ENCODE measurements at places on chromosomes 3 and 15. TPM values are rescaled to one million over a fixed set of nuclear protein-coding genes. Genes with fewer than 3 reads are reported as not detected.

The COPS2 gene
- total RNA-seq, result 71.8 TPM

The IGSF10 gene
- 0.55 TPM for total RNA-seq

The GABRR3 gene
- total RNA-seq, result not detected

The OIP5 gene
- 23.9 TPM for total RNA-seq

The GABRG3 gene
- not detected for total RNA-seq

DNA sequence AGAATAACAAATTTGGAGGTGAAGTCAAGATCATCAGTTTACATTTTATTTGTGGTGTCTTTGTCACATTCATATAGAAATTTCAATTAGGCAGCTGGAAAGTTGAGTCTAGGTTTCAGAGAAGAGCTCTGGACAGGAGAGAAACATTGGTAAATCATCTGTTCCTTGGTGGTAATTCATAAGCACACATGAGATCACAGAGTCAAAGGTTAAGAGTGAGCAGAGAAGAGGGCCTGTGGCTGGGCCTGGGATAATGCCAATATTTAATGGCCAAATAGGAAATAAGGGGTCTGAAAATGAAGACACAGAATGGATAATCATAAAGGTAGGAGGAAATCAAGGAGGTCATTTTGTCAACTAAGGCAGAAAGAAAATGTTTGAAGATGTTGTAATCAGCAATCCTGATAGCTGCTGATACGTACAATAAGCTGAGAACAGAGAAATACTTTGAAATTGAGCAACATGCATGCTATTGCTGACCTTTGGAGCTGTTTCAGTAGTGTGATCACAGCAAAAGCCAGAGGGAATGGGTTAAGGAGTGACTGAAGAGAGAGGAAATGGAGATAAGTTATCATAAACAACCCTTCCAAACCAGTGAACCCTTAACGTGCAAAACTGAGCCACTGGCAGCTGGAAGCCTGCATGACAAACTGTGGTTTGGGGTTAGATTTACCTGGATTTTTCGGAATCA is 692.8 kb downstream of the AGBL1 start:
- H3K4me3 ChIP-seq, result no peak overlapping the region
- H3K36me3 ChIP-seq, result no peaks in the 10 kb centered on the region
- no peaks in the 10 kb centered on the region for H3K27me3 ChIP-seq
- H3K27ac ChIP-seq, result no peak overlapping the region
- H3K4me1 ChIP-seq, result no peaks in the 10 kb centered on the region
- DNase-seq, result no peak

GRCh38 chr3:183386651-183387050 is 41.8 kb downstream of the MCF2L2 start:
- no peaks in the 10 kb centered on the region for H3K27me3 ChIP-seq
- no peak for DNase-seq
- no peaks in the 10 kb centered on the region for H3K36me3 ChIP-seq
- H3K4me3 ChIP-seq, result no peak overlapping the region
- H3K4me1 ChIP-seq, result peaks cover 20% of the 10 kb centered on the region

- no peaks in the 10 kb centered on the region for H3K27me3 ChIP-seq
- DNase-seq, result no peak
- no peak overlapping the region for H3K4me3 ChIP-seq
- no peaks in the 10 kb centered on the region for H3K36me3 ChIP-seq
- H3K4me1 ChIP-seq, result no peaks in the 10 kb centered on the region
Measured at GRCh38 chr15:43954181-43954621, 127.4 kb downstream of the WDR76 start.

DNA sequence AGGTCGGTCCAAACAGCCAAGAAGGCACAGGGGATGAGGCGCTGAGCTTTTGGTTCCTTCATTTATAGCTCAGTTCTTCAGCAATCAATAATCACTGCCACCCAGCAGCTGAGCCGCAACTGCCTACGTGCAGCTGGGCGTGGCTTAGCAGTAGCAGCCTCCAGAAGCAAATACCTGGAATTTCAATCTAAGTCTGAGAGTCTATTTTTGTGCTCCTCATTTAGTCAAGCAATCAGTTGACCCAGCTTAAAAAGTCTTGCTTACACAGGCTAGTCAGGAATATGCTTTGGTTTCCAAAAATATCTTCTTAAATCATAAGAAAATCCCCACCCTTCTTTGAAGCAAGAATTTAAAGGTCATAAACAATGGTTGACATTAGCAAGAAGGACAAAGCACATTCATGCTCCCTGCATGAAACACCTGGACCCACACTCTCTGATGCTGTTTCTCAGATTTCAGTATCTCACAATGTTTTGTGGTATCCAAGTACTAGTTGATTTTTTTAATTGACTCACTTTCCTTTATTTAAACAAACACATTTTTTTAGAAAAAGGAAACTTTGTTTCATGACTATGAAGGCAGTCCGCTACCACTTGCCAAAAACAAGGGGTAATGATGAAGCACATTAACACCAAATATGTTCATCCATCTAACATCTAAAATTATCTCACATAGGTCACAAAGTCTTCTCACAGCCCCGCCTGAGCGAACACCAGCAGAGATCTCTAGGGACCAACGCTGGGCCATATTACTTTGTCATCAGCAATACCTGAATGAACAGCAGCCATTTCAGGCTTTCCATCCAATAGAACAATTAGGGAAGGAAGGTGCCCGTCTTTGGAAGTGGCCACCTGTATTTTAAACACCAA is 106.1 kb downstream of the OXNAD1 start:
- no peak for DNase-seq
- no peak overlapping the region for H3K27ac ChIP-seq
- peaks cover 5% of the 10 kb centered on the region for H3K4me1 ChIP-seq
- no peaks in the 10 kb centered on the region for H3K36me3 ChIP-seq

- no peaks in the 10 kb centered on the region for H3K27me3 ChIP-seq
- H3K36me3 ChIP-seq, result no peaks in the 10 kb centered on the region
- no peak overlapping the region for H3K4me3 ChIP-seq
Measured at GRCh38 chr3:135973841-135974240, 8.3 kb downstream of the PPP2R3A start.

GRCh38 chr3:6717026-6717943 is 143.6 kb upstream of the GRM7 start:
- H3K4me3 ChIP-seq, result no peak overlapping the region
- H3K27ac ChIP-seq, result no peak overlapping the region

DNA sequence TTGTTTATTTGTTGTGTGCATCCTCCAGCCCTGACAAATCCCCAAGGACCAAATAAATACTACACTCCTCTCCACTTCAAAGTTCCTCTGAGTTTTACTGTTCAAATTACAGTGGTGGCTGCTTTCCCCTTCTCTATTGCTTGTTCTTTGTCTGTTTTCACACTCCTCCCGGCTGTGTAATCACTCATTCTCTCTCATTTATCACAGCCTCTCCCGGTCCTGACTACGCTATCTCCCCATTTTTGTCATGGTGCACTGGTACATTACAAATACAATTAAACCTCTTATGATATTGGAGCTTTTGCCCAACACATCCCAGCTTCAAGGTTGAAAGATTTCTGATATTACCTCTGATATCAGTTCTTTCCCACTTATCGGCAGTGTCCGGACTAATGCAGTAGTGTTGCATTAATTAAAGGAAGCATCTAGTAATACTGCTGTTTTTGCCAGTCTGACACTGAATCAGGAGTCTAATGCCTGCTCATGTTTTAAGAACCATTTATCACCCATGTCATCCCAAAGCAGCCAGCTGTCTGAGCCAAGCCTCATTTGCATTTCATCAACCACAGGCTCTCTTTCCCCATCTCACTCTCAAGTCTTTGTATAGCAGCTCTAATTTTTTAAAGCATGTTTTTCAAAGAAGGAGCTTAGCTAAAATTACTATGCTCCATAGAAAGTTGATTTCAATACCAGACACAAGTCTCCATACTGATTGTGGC is 740.5 kb downstream of the ROBO2 start:
- H3K4me3 ChIP-seq, result no peak overlapping the region
- no peak overlapping the region for H3K27ac ChIP-seq
- no peaks in the 10 kb centered on the region for H3K4me1 ChIP-seq
- no peaks in the 10 kb centered on the region for H3K27me3 ChIP-seq
- no peaks in the 10 kb centered on the region for H3K36me3 ChIP-seq

- peak overlapping the region; percentile 25 for H3K27ac ChIP-seq
- H3K27me3 ChIP-seq, result no peaks in the 10 kb centered on the region
- peaks cover 9% of the 10 kb centered on the region for H3K4me1 ChIP-seq
- H3K36me3 ChIP-seq, result no peaks in the 10 kb centered on the region
Measured at GRCh38 chr15:92011611-92012367, 158.3 kb downstream of the SLCO3A1 start.

DNA sequence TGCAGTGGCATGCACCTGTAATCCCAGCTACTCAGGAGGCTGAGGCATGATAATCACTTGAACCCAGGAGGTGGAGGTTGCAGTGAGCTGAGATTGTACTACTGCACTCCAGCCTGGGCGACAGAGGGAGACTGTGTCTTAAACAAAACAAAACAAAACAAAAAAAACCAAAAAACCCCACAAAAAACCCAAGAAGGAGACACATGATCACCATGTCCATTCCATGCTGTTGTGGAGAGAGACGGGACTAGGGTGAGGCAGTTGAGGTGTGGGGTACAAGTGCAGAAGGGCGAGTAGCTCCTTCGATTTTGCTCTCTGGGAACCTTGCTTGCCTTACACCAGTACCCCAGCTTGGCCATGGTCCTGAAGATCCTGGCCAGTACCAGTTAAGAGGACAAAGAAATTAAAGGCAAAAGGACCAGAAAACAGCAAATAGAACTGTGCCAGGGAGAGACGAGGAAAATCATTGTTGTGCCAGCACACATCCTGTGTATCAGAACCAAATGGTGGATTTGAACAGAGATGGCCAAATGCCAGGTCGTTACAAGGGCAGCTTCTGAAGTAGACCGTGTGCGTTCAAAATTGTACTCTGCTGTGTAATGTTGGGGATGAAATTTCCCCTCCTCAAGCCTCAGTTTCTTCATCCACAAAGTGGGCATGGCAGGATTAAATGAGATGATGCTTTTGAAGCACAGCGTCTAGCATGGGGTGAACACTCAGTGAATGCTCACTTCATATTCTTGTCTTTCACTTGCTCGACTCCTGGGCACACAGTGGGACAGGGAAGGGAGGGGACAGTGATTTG is 42.9 kb upstream of the CTSH start:
- no peaks in the 10 kb centered on the region for H3K27me3 ChIP-seq
- H3K27ac ChIP-seq, result peak overlapping the region; percentile 81
- no peaks in the 10 kb centered on the region for H3K36me3 ChIP-seq
- peaks cover 16% of the 10 kb centered on the region for H3K4me1 ChIP-seq

DNA sequence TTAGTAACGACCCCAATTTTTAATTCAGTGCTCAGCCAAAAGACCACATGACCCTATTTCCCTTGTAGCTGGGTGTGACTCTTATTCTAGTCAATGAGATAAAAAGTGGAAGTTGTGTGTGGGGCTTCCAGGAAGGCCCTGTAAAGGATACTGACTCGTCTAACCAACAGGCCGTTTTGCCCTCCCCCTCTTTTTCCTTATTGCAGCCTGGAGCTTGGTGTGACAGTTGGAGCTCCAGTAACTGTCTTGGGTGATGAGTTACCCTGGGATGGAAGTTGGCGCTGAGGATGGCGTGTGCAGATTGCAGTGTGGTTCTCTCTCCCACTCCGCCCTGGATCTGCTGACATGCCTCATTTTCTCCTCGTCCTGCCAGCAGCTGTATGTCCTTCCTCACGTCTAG is 209.3 kb upstream of the PROK2 start:
- no peak for DNase-seq
- H3K27me3 ChIP-seq, result no peaks in the 10 kb centered on the region
- no peaks in the 10 kb centered on the region for H3K4me1 ChIP-seq
- no peak overlapping the region for H3K27ac ChIP-seq

DNA sequence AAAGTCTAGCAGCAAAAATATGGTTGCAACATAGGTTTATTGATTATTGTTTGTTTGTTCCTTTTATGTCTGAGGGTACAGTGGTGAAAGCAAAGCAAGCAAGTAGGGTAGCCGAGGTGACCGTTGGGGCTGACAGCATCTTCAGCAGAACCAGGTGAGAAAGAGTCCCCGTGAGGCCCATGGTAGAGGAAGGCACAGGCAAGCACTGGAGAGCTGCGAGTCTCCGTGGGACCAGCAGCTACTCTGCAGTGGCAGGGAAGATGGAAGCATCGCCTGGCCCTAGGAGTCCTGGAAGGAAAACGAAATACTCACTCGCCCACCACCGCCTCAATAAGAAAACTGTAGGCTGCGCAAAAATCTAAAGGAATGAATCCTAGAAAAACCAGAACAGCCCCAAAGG is 25.3 kb upstream of the GABRA5 start:
- no peak overlapping the region for H3K4me3 ChIP-seq
- H3K4me1 ChIP-seq, result no peaks in the 10 kb centered on the region

DNA sequence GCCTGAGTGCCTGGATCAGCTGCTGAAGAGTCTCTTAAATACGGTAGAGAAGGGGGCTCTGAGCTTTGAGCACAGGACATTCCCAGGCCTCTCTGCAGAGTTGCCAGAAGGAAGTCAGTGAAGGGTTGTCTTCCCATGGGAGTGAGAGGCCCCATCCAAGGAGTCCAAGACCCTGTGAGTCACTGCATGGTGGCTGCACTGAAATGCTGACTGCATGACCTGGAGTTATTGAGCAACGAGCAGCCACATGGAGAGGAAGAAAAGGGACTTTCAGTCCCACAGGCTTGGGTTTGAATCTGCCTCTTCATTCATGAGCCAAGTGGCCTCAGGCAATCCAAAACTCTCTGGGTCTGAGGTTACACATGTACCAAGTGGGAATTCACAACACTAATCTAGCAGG is 69.6 kb upstream of the RASGRF1 start:
- peaks cover 42% of the 10 kb centered on the region for H3K4me1 ChIP-seq
- H3K27me3 ChIP-seq, result no peaks in the 10 kb centered on the region
- H3K27ac ChIP-seq, result no peak overlapping the region
- no peaks in the 10 kb centered on the region for H3K36me3 ChIP-seq
- DNase-seq, result no peak
- no peak overlapping the region for H3K4me3 ChIP-seq

- H3K4me3 ChIP-seq, result no peak overlapping the region
- DNase-seq, result no peak
- H3K27ac ChIP-seq, result no peak overlapping the region
- no peaks in the 10 kb centered on the region for H3K27me3 ChIP-seq
Measured at GRCh38 chr15:89693091-89693490, 2.5 kb downstream of the WDR93 start.

GRCh38 chr3:155037508-155038202 is 42.5 kb upstream of the MME start:
- no peak overlapping the region for H3K27ac ChIP-seq
- H3K4me3 ChIP-seq, result no peak overlapping the region
- H3K27me3 ChIP-seq, result no peaks in the 10 kb centered on the region
- no peaks in the 10 kb centered on the region for H3K4me1 ChIP-seq
- H3K36me3 ChIP-seq, result no peaks in the 10 kb centered on the region

- no peak overlapping the region for H3K27ac ChIP-seq
- H3K4me3 ChIP-seq, result no peak overlapping the region
- DNase-seq, result no peak
- no peaks in the 10 kb centered on the region for H3K27me3 ChIP-seq
- no peaks in the 10 kb centered on the region for H3K4me1 ChIP-seq
Measured at GRCh38 chr3:154192225-154192624, 71.0 kb downstream of the ARHGEF26 start.
